ENCODE measurements at places on chromosomes 5 and 9.

GRCh38 chr5:53779541-53779981 lies 219.1 kb downstream of the NDUFS4 start:
- DNase-seq: no peak

DNA sequence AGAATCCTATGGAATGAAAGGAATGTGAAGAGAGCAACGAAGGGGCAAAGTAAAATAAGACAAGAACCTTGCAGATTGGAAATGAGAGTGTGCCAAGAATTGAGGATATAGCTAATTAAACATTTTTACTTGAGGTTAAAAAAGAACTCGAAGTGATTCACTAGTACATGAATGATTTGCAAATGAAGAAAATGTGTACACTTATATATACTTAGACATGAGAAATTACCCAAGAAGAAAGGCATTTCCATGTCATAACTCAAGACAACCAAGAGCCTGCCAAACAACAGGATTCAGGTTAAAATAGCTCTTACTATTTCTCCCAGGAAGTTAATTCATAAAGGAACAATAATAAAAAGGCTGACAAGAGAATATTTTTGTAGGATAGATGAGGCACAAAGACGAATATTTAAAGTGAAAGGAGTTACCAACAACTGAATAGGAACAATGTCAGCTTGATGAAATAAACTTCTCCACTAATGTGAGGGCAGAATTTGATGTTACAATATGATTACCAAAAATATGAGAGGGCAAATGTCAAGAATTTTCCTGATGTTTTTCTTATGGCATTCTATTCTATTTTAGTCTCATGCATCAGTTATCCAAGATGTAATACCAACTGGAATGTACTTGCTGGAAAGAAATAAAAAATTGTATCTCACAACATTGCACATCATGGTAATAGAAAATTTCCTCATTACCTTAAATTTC lies 18.9 kb upstream of the NPR3 start:
- DNase-seq: no peak

GRCh38 chr9:106085479-106085878 lies 391.1 kb downstream of the TMEM38B start:
- no peak for DNase-seq

GRCh38 chr5:95958310-95959014 lies 3.2 kb downstream of the ELL2 start:
- no peak for DNase-seq

DNA sequence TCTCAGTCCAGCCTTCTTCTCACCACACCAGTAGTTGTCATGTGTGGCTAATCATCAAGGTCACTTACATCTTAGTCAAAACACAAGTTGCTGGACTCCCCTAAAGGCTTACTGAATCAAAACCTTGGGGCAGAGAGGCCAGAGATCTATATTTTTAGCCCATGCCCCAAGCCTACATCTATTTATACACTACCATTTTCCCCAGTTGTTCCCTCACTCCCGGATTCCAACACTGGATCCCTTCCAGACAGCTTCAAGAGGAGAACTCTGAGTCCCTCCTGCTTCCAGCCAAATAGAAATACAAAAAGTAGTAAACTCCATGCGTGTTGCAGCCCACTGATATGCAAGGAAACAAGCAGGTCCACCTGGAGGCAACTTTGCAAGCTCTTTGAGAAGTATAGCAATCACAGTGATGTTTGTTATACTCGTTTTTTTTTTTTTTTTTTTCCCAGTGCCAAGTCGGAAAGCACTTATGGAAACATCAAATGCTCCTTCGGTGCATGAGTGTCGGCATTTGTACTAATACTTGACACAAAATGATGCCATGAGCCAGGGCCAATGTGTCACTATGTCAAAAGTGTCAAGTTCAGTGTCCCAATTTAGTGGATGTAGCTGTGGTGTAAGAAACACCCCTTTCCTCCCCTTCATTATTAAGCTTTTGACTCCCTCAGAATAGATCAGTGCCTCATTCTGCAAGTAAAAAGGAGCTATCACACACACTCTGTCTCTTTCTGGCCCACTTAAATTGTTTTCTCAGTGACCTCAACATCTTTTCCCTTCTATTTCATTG lies 594.2 kb upstream of the SGCD start:
- DNase-seq: no peak

- DNase-seq: no peak
Observed at GRCh38 chr5:117058740-117059139, 484.1 kb upstream of the SEMA6A start.

GRCh38 chr5:38267372-38267771 lies 9.0 kb downstream of the EGFLAM start:
- DNase-seq: no peak

DNA sequence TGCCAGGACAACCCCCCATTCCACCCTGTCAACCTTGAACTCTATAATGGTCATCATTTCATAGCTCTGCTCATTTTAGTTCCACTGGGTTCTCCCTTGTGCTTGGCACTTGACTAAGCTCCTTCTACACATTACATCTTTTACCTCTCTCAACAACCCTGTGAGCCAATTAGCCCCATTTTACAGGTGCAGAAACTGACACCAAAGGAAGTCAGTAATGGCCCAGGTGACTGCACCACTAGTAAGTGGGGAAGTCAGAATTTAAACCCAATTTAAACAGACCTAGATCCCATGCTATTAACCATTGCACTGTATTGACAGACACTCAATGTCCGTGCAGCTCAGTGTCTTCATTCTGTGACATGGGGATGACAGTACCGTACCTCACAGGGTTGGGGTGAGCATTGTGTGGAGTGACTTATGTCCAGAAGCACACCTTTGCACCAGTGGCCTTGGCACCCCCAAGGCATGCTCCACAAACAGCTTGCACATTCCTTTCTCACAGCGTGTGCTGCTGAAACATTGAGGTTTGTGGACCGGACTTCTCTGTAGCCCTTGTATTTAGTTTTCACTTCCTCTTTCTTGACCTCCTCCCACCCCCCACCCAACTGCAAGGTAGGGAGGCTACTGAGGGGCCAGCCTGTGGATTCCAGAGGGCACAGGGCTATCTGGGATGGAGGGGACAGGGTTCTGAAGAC lies 23.1 kb downstream of the IRF1 start:
- no peak for DNase-seq

DNA sequence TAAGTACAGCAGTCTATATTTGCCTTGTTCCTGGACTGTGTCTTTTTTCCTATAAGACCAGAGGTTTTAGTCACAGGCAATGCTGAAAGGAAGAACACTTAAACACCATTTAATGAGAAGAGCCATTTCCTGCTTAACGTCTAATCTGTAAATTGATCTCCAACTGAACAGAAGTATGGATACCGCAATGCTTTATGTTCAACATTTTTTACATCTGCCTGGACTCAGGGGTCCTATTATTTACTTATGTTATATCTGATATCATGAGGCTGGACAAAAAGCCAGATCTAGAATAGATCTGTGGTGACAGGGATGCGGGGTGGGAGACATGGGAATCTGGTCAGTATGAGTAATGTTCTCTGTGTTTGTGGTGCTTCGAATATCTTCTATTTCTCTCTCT lies 334.6 kb upstream of the MPDZ start:
- no peak for DNase-seq

DNA sequence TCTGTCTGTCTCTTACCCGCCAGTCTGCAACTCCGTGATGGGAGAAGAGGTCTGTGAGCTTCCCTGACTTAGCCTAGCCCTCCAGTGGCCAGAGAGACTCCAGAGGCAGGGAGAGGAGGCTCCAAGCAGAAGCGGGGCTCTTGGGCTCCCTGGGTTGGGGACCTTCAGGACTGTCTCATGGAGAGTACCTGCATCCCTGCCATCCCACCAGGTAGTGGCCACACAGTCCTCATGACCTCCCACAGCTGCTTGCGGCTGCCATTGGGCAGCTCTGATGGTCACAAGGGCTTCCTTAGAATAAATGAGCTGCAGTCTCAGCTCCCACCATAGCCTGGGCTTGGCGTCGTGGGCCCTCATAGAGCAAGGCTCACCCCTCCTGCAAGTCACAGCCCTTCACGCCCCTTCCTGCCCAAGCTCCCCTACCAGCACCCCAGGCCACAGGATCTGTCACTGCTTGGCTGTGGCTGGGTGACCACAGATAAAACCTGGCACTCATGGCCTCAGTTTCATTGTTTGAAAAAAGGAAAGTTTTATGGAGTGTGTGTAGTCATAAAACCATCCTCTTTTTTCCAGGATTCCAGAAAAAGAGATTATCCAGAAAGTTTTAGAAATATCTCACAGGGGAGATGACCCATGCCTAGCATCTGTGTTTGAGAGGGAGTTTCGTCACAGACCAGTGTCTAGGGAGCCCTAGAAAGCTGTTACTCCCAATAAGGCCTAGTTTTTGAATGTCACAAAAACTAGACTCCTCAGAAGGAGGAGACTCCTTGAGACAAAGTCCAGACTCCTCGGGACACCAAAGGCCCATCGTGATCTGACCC lies 48.4 kb downstream of the PPARGC1B start:
- no peak for DNase-seq

DNA sequence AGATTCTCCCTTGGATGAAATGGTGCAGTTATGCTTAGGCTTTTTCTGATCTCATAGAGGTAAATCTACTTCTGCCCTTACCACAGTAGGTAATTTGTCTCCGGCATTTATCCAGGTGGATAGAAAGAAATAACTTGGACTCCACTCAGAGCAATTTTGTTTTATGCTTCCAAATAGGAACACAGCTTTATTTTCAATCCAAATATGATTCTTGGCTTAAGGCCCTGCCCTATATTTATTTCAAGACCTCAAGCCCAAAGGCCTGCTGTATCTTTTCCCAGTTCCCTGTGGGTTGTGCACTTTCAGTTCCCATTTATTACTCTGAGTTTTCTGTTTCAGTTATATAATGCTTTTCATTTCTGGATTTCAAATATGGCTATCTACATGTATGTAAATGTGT lies 274.2 kb upstream of the SMC2 start:
- no peak for DNase-seq

GRCh38 chr9:101915482-101915881 lies 177.0 kb upstream of the GRIN3A start:
- DNase-seq: no peak

All from T-cell (primary cell).